ENCODE measurements at places on chromosomes 7 and 10.

- no peak for DNase-seq
Measured at GRCh38 chr7:55515569-55516279, 56.6 kb downstream of the VOPP1 start.

DNA sequence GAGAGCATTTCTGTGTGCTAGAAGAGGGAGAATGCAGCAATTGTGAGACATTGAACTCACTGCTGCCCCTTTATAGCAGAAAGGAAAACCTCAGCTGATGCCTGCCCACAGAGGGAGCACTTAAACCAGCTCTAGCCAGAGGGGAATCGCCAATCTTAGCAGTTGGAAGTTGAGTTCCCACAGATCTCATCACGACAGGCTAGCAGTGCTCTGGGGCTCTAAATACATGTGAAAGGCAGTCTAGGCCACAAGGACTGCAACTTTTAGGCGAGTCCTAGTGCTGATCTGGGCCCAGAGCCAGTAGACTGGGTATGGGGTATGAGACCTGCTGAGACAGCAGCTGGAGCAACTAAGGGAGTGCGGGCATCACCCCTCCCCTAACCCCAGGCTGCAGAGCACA, 25.2 kb upstream of the PRR15 start:
- no peak for DNase-seq

GRCh38 chr10:128811511-128811910, 655.5 kb upstream of the MGMT start:
- DNase-seq: no peak

DNA sequence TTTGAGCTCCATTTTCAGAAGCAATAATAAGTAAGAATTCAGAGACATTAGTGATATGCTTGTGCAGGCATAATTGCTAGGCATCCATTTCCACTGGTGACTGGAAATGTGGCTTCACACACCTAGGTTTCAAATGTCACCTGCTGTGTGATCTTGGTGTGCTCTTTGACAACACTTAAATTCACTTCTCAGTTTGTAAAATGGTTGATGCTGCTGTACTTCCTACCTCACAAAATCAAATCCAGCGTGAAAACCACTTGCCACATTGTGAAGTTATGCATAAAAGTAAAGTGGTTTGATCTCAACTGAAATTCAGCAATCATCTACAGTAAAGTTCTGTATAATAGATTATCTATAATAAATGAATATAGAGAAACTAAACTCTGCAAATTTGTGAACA, 82.4 kb downstream of the APBB1IP start:
- DNase-seq: no peak

- DNase-seq: no peak
Measured at GRCh38 chr10:3451516-3452172, 279.1 kb upstream of the PITRM1 start.

GRCh38 chr7:45387837-45388236, 186.3 kb upstream of the ADCY1 start:
- no peak for DNase-seq

DNA sequence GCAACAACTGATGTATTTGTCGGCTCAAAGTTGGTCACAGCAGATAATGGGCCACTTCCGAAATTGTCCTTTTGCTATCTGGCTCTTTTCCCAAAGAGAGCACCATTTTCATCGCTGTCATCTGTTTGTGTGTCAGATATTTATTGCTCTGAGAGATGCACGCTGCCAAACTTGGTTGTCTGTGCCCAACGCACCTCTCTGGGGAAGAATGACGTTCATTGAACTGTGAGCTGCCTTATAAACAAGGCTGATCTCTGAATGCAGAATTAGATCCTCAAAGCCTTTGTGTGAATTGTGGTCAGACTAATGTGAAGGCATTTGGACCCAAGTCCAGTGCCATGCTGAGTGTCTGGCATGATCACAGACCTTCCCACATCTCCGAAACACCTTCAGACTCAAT, 174.7 kb upstream of the LYZL1 start:
- no peak for DNase-seq

- DNase-seq: no peak
Measured at GRCh38 chr10:44682507-44682906, 228.6 kb upstream of the TMEM72 start.

GRCh38 chr7:85014936-85015660, 171.8 kb downstream of the SEMA3D start:
- no peak for DNase-seq

Measured in SW 1271 (cell line).